Hematopoietic multipotent progenitor cell treated with erythropoietin and hydrocortisone succinate and interleukin-3 and kit ligand, for 8 days (in vitro differentiated cells): ENCODE measurements at places on chromosomes 2 and 18.

DNA sequence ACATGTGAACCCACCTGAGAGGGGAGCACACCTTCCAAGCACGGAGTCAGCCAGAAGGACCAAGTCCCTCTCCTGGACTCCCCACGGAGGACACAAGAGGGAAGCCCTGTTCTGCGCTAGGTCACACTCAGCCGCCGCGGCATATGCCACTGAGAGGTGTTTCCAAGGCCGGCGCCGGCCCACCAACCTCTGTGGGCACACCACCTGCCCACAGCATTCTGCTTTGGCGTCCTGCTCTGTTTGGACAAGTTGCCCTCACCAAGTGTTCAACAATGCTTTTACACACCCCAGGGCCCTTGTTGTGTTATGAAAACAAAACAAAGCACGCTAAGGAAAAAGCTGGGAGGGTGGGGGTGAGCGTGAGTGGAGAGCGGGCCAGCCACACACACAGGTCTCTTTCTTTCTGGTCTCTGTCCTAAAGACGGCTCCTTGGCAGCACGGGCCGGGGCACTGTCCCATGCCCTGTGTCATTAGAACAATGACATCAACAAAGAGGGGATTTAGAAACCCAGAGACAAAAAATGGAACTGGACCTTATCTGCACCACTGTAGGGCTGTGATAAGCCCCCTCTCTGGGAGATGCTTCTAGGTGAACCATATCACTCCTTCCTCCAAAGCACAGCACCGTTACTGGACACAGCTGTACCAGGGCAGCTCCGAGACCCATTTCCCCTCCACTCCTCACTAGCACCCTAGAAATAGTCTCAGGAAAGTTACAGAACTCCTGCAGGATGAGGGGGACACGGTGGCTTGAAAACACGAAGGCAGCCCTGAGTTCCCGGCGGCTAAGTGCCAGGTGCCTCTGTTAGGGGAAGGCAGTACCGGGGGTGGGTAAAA is 17.0 kb downstream of the SMAD7 start:
- DNase-seq = peak; percentile 16

DNA sequence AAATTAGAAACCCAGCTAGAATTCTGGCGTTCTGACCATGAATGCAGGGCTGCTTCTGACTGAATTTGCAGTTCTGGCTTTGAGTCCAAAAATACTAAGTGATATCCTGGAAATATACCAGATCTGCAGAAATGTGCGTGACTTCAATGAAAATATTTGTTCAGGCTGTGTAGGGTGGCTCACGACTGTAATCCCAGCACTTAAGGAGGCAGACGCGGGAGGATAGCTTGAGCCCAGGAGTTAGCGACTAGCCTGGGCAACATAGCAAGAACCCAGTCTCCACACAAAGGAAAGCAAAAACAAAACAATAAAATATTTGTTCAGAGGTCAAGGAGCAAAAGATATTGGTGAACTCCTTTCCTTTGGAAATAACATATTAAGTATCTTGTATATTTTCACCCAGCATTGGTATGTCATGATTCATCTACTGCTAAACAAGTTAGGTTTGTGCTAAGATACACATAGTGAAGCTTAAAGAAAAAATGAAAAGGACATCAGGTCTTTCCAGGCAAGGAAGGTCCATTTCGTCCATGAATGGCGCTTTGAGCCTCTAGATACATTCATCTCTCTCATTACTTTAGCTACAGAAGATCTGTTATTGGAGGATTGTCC is 239.2 kb downstream of the CMPK2 start:
- no peak for DNase-seq

- DNase-seq = no peak
Measured at GRCh38 chr2:237185553-237185925, 99.8 kb downstream of the COPS8 start.

DNA sequence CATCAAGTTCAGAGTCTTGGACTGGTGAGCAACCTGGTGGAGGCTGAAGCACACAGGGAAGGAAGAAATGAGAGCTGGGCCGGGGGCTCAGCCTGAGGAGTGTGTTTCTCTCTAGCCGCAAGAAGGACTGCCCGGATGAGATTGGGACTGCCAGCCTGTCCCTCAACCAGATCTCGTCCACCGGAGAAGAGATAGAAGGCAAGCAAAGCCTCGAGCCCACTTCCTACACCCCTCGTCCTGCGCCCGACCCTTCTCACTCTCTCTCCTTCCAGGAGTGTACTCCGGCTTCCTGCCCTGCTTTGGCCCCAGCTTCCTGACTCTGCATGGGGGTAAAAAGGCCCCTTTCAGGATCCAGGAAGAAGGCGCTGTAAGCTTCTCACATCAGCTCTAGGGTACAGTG is 26.2 kb downstream of the FER1L5 start:
- DNase-seq = no peak

GRCh38 chr18:13455471-13455870 is 236.9 kb downstream of the LDLRAD4 start:
- DNase-seq = no peak

- no peak for DNase-seq
Measured at GRCh38 chr2:207224791-207225482, 59.2 kb upstream of the KLF7 start.

DNA sequence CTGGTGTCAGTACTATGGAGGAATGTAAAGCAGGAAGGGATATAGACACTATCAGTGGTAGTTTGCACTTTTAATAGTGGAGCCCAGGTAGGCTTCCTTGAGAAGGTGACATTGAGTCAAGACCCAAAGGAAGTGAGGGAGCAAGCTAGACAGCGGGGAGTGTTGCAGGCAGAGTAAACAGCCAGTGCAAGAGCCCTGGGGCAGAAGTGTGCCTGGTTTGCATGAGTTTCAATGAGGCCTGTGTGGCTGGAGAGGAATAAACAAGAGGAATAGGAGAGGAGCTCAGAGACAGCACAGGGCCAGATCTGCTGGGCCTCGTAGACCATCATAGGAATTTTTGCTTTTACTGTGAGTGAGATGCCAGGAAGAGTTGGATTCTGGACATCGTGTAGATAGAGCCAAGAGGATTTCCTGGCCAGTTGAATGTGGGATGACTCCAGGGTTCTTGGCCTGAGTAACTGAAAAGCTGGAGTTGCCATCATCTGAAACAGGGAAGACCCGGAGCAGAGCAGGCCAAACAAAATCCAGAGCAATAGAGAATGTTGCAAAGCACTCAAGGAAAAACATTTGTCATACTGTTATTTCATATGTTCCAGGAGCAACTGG is 102.5 kb downstream of the SP3 start:
- no peak for DNase-seq

DNA sequence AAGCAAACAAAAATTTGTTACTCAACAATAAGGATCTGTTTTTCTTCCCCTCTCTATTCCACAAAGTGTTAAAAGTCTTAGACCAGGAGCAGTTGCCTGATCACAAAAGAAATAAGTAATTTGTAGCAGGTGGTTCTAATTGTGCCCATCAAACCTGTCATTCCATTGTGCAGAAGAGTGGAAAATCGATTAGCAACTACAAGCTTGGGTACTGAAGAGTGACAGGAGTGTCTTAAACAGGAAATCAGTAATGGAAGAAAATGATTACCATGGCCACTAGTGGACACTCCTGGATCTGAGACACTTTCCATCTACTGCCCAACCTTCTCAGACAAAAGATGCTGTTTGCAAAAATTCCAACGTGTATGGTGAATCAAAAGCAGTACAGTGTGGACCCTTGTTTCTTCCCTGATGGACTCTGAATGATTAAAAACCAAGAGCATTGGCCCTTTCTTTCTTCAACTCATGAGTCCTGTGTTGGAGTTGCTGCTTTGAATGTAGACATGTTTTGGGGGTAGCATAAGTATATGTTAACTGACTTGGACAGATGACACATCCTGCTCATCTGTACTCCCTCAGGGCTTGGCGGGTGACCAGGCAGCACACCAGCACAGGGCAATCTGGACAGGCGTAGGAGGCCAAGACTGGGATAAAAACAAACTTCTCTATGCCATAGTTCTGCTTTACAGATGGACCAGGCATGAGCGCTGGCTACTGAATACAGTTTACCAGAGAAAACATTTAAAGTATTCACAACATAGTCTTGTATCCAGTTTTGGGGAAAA is 51.9 kb downstream of the PLA2R1 start:
- DNase-seq = no peak

DNA sequence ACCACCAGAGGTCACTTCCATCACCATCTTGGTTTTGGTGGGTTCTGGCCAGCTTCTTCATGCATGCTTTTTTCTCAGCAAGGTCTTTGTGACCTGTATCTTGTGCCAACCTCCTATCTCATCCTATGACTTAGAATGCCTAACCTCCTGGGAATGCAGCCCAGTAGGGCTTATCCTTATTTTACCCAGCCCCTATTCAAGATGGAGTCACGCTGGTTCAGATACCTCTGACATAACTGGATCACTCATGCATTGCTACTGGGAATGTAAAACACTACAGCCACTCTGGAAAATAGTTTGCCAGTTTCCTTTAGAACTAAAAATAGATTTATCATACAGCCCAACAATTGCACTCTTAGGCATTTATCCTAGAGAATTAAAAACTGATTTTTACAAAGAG is 219.2 kb downstream of the IRS1 start:
- DNase-seq = no peak

DNA sequence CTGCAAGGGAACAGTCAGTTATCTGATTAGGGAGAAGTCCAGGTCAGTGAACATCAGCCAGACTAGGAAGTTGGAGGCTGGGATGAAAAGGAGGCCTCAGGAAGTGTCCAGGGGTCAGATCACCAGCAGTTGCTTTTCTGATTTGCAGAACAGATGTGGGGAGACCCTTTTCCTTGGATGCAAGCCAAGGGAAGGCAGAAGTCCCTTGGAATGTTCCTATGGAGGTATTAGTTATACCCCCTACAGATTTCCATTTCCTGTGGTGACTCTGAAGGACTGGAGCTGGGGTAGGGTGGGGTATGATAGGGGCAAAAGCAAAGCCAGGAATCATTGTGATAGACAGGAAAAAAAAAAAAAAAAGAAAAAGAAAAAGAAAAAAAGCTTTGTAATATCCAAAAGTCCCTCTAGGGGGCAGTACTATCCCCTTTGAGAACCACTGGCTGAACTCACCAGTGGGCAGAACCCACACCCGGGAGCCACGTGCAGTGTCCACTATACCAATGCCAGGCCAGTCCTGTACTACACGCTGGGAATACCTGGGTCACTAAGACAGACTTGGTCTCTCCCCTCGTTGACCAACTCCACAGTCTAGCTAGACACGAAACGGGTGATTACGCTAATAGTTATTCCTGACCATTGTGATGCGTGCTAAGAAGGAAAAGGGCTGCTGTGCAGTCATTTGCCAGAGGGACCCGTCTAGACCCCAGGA is 7.4 kb downstream of the DYSF start:
- peak; percentile 64 for DNase-seq

- DNase-seq = no peak
Measured at GRCh38 chr2:234674781-234675201, 177.9 kb upstream of the ARL4C start.

GRCh38 chr2:950080-950966 is at the start of gene SNTG2:
TSS of gene SNTG2 (plus strand) at chr2:950849. CDS start at chr2:950997, 148 bp downstream.
- no peak for DNase-seq

GRCh38 chr2:207286106-207286505 is 120.4 kb upstream of the KLF7 start:
- DNase-seq = no peak

DNA sequence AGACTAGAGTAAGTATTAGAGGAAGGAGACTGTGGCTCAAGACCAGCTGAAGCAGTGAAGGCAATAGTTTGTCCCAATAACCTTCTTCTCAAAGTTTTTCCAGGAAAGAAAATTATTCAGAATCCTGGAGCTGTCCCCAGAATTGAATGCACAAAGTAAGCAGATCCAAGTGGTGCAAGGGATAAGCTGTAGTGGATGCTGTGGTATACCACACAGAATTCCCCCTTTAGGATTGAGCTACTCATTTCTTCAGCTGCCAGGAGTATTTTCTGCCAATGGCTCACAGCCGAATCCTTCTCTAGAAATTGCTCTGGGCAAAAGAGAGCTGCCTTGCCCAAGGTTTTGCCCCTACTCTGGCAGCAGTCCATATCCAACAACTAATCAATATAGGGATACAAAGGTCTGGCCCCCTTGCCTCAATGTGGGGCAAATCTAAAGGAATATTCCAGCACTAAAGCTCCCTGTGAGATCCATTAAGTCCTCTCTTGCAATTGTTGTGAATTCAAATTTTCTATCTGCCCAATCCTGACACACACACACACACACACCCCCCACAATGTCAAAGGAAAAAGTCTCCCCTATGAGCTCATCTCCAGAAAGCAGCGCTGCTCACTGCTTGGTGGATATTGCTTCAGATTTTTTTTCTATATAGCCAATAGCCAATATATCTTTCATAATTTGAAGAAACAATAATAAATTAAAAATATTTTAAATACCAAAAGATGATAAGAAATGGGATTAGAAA is 18.4 kb upstream of the TCF7L1 start:
- DNase-seq = no peak

DNA sequence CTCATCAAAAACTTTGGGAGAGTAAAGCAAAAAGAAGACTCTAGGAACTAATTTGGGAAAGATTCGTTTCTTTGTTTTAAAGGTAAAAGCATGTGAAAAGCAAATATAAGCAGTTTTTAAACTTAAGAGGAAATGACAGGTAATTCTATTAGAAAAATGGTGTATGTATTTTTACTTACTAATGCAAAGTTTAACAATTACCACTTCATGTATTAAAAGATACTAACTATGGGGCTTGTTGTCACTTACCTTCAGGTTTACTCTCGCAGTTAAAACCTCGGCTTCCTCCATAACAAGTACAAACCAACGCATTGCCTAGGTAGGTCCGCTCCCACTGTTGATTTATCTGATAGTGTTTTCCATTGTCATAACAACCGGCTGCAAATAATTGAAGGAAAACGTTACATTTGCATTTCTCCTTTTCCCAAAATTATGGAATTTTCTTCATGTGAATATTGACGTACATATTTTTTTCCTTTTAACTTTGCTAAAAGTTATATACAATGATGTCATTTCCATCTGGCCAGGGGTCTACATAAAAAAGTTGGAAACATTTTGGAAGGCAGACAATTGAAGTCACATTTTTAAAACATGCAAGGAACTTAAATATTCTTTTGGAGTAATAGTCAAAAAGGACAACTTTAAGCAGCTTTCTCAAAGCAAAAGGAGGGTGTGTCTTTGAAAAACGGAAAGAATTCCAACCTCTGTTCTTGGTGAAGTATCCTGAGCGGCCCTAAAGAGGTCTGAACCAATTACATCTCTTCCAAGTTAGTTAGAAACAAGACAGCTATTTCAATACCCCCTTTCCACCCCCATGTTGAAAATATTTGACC is 1.2 kb downstream of the FN1 start:
- DNase-seq = no peak
